Activated naive CD8-positive, alpha-beta T cell treated with anti-CD3 and anti-CD28 coated beads, Interleukin-2, amount 10 ng/mL, durations not matched to agents 7 days and 5 days (primary cell): ENCODE measurements at places on chromosomes 4 and X. TPM values are rescaled to one million over a fixed set of nuclear protein-coding genes. Genes with fewer than 3 reads are reported as not detected.

The HSD17B13 gene
- 0.48 TPM for total RNA-seq

The SYNPO2 gene
- total RNA-seq = 1.2 TPM

The UGT8 gene
- not detected for total RNA-seq

The MTCP1 gene
- total RNA-seq = 24.5 TPM

The PITX2 gene
- not detected for total RNA-seq

The LAP3 gene
- total RNA-seq = 136 TPM

DNA sequence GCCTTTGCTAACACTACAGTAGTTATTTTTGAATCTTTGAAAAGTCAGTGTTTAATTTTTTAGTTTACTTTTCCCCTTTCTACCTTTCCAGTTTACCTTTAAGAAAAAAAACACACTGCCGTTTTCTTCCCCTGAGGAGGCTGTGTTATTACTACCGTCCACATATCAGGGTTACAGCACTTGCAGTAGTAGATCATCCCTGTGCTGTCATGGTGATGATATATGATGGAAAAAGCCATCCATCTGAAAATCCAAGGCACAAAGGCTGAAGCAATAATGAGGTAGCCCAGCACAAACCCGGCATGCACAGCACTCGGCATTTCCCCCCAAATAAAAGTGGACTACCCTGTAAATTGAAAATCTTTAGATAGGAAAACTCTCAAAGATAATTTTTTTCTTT is 258.7 kb downstream of the CXXC4 start:
- no peak for DNase-seq

DNA sequence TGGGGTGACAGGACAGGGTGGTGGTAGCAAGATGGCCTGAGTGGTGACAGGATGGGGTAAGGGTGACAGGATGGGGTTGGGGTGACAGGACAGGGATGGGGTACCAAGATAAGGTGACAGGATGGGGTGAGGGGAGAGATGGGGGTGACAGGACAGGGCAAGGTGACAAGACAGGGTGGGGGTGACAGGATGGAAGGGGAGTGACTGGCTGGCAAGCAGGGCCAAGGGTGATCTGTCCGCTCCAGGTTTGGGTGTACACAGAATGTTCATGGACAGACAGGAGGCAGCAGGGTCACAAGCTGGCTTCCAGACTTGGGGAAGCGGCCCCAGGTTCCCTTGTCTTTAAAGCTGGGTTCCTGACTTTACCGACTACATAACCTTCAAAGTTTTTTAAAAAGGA is 23.3 kb downstream of the RNF212 start:
- DNase-seq = no peak

DNA sequence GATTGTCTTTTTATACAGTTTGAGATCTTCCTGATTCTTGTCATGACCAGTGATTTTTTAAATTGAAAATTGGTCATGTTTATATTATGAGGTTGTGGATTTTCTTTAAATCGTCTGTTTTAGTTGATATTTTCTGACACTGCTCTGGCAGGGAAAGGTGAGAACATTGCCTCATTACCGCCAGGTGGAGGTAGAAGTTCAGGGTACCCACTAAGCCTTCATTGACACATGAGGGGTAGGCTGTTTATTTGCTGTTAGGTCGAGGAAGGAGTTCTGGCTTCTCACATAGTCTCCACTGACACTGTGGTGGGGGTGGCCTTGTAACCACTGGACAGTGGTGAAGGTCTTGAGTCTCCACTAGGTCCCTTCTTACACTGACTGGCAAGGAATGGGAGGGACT is 117.6 kb upstream of the GPR101 start:
- no peak for DNase-seq

DNA sequence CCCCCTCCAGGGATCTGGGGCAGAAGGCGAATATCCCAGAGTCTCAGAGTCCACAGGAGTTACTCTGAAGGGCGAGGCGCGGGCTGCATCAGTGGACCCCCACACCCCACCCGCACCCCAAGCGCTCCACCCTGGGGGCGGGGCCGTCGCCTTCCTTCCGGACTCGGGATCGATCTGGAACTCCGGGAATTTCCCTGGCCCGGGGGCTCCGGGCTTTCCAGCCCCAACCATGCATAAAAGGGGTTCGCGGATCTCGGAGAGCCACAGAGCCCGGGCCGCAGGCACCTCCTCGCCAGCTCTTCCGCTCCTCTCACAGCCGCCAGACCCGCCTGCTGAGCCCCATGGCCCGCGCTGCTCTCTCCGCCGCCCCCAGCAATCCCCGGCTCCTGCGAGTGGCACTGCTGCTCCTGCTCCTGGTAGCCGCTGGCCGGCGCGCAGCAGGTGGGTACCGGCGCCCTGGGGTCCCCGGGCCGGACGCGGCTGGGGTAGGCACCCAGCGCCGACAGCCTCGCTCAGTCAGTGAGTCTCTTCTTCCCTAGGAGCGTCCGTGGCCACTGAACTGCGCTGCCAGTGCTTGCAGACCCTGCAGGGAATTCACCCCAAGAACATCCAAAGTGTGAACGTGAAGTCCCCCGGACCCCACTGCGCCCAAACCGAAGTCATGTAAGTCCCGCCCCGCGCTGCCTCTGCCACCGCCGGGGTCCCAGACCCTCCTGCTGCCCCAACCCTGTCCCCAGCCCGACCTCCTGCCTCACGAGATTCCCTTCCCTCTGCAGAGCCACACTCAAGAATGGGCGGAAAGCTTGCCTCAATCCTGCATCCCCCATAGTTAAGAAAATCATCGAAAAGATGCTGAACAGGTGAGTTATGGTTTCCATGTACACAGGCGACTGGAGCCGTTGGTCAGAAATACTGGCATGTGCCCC is at the start of gene CXCL1:
TSS of gene CXCL1 (plus strand) at position 264 of the 926 bp plus-strand sequence. CDS start at position 342, 78 bp downstream.
- peak; percentile 31 for DNase-seq

- DNase-seq = no peak
Measured at GRCh38 chr4:40937140-40937725, 187.5 kb downstream of the NSUN7 start.

DNA sequence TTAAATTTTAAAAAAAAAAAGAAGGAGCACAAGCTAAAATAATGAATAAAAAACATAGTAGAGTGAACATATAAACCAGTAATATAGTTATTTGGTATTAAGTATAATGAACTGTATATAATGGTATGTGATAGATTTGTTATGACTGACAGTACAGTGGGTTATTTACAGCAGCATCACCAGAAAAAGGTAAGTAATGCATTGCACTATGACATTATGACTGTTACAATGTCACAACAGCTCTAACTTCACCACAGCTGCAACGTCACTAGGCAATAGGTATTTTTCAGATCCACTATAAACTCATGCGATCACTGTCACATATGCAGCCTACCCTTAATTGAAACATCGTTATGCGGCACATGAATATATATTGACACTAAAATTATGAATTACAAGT is 72.5 kb downstream of the COX7B2 start:
- DNase-seq = no peak

- DNase-seq = no peak
Measured at GRCh38 chr4:105558277-105558676, 5.9 kb downstream of the ARHGEF38 start.

- no peak for DNase-seq
Measured at GRCh38 chr4:93657527-93657926, 171.0 kb upstream of the ATOH1 start.

DNA sequence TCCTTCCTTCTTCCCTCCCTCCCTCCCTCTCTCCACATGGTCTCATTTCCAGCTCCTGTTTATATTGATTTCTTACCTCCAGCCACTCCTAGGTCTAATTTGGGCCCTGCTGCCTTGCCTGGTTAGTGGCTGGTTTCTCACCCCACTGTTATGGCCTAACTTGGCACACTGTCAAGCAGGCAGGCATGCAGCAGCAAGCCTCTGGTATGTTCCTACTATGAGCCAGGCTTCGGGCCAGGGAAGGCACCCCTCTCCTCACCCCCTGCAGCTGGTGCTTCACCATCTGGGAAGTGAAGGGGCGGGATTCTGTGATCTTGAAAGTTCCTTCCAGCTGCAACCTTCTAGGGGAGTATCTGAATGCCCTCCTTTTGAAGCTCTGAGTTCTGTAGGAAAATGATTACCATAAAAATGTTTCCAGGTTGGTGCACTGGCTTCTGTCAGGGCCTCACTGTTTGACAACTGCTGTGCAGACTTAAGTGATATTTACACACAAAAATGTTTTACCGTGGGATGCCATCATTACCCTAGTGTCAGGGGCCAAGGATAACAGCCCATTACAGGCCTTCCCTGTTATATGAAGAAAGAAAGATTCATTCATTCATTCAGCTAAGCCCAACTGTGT is 10.1 kb upstream of the VMA21 start:
- no peak for DNase-seq

DNA sequence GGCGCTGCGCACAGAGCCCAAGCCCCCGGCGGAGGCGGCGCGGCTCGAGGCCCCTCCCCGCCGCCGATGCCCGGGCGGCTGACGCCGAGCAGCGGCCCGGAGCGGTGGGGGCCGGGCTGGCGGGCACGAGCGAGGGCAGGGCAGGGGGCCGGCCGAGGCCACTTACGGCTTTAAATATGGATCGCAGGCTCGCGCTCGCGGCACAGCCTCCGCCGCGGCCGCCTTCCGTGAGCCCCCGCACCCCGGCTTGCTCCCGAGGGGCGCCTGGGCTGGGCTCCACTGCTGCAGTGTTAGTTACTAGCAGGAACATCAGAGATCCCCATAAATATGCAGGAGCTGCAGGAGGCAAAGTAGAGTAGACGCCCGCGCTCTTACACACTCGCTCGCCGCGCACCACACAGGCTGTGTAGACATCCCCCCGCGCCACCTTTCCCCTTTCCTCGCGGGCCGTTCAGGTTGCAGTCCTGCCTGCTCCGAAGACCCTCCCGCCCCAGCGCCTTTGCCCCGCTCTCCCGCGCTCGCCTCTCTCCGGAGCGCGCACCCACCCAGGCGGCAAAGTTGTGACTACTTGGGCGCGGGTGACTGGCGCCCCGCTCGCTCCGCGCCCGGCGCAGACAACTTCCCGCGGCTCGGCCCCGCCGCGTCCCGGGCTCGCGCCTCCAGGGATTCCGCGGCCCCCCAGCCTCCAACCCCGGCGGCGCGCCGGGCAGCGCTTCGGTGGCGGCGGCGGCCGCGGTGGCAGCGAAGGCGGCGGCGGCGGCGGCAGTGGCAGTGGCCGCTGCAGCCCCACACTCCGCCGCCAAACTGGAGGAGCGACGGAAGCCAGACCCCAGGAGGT is 152.0 kb upstream of the SLC4A4 start:
- peak; percentile 67 for DNase-seq

- DNase-seq = no peak
Measured at GRCh38 chr4:28373191-28373590, 1512.5 kb downstream of the STIM2 start.
